Neural progenitor cell (in vitro differentiated cells): ENCODE measurements at places on chromosomes 13 and 19.

DNA sequence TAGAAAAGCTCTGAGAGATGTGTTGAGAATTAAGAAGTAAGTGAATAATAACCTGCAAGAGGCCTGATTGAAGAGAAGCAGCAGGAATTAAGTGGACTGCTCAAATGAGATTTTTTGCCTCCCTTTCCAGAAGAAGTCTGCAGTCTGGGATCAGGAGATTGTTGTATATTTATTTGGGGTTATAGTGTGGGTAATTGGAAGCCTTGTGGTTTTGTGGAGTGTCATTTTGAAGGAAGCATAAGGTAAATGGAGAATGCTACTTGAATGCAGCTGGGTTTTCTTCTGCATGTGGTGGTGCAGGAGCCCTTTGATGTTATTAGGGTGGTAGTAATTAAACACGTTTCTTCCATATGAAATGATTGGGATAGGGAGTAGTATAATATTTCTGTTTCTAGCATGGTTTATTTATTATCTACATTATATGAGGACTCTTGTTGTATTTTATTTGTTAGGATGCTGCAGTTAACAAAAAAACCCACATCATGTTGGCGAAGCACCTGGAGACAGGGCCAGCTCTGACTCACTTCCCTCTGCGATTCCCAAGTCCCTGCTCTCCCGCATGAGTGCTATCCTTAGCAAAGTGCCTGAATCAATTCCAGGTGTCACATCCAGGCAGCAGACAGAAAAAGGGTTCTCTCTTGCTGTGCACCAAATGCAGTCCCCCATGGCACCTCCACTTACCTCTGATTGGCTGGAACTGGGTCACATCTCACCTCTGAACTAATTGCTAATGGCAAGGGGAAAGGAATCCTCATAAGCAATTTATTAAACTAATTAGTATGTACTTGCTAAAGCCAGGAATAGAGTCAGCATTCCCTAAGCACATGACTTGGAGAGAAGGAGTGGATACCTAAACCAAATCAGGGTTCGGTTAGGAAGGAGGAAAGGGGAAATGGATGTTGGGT is 54.8 kb downstream of the DGKH start:
- DNase-seq = no peak

DNA sequence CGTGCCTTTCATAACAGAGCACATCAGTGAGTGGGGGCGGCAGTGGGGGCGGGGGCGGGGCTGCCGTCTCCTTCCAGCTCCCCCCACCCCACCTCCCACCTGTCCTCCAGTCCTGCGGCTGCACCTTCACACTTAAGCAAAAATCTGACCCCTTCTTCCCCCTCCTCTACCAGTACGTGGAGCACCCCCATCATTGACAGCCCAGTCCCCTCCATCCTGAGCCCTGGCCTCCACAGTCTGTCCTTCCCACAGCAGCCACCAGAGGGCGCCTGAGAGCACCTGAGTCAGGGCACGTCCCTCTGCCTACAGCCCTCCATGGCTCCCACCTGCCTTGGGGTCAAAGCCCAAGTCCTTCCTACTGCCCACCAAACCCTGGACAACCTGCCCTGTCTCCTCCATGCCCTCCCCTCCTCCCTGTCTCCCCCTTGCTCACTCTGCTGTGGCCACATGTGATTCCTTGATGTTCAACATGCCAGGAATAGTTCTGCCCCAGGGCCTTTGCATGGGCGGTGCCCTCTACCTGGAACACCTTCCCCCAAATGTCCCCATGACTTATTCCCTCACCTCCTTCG is 4.0 kb downstream of the EBI3 start:
- DNase-seq = peak; percentile 52

- peak; percentile 81 for DNase-seq
Measured at GRCh38 chr19:52492994-52493470, 34.4 kb upstream of the ZNF808 start.

DNA sequence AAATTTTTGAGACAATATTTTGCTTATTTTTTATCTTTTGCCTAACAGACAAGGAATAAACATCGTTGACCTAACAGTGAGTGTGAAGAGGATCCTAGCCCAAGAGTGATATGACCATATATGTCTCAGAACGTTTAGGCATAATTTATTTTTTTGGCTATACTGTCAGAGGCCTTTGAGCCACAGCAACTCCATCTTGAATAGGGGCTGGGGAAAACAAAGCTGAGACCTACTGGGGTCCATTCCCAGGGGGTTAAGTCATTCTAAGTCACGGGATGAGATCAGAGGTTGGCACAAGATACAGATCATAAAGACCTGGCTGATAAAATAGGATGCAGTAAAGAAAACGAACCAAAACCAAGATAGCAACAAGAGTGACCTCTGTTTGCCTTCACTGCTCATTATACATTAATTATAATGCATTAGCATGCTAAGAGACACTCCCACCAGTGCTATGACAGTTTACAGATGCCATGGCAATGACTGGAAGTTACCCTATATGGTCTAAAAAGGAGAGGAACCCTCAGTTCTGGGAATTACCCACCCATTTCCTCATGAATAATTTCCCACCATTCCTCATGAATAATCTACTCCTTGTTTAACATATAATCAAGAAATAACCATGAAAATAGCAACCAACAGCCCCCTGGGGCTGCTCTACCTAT is 510.9 kb upstream of the PCDH9 start:
- DNase-seq = no peak

- no peak for DNase-seq
Measured at GRCh38 chr13:112003396-112003795, 63.6 kb upstream of the SOX1 start.

DNA sequence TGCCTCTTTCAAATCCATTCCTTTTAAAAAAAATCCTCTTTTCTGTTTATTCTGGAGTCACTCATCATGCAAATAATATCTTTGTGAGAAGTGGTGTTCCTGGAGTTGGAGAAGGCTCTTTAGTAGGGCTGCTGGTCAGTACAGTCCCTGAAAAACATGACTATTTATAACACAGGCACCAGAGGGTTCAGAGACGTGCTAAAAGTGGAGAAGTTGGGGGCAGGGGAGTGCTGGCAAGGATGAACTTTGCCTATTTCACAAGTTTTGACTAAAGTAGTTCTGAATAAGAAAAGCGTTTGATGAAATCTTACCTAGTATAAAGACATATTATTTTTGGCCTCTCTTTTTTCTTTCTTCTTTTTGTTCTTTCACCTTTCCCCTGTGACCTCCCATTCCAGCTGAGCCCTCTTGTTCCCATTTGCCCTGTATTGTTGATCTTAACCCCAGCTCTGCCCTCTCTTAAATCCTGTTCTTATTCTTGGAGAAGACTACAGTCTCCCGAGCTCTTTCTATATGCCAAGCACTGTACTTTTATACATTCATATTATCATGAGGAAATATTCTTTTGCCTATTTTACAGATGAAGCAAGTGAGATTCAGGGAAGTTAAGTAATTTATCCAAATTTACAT is 129.1 kb downstream of the TM9SF2 start:
- DNase-seq = no peak

DNA sequence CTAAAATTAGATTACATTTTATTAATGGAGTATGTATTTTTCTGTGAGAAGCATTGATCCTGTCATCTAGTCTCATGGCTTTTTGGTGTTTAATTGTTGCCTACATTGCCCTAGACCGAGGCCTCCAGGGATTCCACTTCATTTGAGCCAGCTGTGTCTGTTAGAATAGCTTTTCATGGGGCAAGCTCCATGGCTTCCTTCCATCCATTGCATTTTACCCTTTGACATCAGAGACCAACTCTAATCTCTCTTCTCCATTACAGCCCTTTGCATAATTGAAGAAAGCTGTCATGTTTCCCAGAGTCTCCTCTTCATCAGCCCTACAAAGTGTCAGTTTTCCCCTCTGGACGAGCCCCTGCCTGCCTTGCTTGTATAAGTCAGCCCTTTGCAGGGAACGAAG is 70.6 kb downstream of the MTUS2 start:
- no peak for DNase-seq

DNA sequence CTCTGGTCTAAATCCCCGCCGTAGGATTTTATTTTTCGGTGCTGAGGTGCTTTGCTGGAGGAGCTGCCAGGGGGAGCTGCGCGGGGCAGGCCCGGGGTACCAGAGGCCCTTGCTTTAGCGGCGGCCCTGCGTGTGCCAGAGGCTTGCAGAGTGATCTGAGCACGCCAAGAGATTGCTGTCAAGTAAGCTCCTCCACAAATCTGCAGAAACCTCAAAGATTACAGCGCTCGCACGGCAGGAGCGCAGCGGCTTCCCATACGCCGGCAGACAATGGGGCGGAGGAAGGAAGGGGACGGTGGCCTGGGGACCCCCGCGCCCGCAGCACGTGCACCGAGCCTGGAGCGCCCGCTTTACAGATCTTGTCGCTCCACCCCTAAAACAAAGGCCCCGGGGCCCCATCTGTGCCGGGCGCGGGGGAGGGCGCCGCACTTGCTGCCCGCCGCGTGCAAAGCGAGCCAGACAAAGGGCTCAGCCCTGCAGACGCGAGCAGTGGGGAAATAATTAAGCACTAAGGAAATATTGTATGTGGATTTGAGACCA is 9.1 kb upstream of the C19orf12 start:
- peak; percentile 71 for DNase-seq

- no peak for DNase-seq
Measured at GRCh38 chr19:14507704-14508542, 10.3 kb downstream of the DNAJB1 start.

DNA sequence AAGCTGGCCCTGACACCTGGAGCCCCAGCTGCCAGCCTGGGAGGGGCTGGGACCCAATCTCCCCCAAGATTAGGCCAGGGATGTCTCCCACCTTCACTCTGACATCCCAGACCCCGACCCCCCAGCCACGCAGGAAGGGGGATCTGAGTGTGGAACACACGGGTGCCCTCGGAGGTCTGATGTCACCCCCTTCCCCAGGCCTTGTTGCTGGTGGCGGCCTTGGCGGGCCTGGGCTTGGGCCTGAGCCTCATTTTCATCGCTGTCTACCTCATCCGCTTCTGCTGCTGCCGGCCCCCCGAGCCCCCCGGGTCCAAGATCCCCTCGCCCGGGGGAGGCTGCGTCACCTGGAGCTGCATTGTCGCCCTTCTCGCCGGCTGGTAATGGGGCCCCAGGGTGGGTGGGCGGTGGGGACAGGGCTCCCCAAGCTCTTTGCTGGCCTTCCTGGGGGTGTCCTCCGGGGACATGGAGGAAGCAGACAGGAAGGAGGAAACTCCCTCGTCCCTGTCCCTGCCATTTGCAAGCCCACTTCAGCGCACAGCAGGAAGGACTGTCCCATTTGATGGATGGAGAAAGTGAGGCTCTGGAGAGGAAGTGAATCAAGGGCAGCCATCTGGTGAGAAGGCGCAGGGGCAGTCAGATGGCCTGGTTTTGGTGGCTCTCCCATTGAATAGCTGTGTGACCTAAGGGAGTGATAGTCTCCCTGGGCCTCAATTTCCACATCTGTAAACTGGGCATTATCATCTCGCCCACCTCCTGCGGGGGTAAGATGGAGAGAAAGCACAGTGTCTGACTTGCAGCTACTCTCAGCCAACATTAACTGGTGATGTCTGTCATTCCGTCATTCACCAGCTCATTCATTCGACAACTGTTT is 3.9 kb downstream of the TTYH1 start:
- DNase-seq = no peak

DNA sequence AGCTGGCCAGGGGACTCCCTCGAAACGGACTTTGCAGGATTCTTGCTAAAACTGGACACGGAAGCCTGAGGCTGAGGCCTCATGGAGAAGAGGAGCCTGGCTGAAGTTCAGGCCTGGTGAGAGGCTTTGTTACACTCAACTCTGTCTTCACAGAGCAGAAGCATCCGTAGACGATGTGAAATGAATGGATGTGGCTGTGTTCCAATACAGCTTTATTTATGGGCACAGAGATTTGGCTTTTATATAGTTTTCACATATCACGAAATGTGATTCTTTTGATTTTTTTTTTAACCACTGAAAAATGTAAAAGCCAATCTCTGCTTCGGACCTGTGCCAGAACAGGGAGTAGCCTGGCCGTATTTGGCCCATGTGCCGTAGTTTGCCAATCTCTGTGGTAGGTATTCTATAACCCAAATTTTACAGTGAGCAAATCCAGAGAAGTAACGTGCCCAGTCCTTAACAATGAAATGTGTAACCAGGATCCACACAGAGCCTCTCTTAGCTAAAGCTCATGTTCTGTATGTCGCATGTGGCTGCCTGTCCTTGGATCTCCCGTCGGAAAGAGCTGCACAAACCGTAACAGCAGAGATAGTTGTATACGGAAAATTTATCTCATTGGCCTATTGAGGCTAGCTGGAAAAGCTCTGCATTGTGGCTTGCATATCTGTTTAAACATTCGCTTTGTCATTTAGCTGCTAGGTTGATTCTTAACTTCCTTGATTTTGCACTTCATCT is 171.6 kb upstream of the RNF113B start:
- DNase-seq = no peak

GRCh38 chr13:92379371-92379770 is 847.2 kb upstream of the GPC6 start:
- no peak for DNase-seq

DNA sequence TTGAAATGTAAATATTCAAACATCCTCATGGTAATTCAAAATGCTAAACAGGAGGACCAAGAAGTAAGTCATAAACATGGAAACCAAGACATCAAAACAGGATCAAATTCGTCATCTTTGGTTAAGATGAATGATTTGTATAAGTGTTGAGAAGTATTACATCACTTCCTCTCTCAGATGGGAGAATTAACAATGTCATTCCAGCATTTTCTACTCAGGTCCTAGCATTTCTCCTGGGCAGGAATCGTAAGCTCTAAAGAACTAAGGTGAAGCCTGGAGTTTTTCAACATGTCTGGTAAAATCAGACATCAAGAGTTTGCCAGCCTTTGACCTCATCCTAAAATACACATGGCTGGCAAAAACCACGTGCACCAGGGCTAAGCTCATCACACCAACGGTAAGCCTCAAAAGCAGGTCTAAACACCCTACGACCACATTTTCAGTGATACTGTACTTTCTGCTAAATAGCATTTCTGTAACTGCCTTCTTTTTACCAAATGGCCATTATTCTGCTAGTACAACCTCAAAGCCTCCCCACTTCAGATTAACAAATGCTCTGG is 24.8 kb downstream of the RANBP3 start:
- no peak for DNase-seq

DNA sequence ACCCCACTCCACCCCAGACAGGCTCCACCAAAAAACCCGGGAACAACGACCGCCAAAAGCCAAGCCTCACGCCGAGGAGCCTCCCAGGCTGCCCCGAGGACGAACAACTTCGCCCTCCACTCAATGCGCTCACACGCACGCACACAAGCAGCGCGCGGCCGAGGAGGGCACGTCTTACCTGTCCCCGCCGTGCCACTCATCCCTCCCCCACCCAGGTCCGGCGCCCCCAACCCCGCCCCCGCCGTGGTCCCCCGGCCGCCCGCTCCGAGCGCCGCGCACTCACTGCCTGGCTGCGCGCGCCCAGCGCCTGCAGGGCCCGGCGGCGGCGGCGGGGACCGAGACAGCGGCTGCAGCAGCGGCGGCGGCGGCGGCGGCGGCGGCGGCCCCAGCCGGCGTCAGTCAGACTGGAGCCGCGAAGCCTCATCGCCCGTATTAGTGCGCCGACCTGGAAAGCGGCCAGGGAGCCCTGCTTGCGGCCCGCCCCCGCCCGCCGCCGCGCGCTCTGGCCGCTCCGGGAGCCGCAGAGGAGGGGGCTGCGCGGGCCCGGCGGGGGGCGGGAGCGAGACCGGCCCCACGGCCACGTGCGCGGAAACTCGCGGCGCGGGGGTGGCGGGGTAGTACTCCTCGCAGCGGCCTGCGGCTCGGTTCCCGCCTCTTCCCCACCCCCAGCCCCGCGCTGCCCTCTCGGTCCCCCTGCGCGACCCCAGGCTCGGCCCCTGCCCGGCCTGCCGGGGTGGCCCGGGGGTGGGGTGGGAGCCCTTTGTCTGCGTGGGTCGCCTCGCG is at the start of gene SMAD9:
SMAD9 (minus strand) TSS at position 406 of the 783 bp plus-strand sequence. CDS start 40,549 bp downstream, outside the sequence.
- peak; percentile 91 for DNase-seq

GRCh38 chr13:66210677-66211076 is 1019.5 kb downstream of the PCDH9 start:
- no peak for DNase-seq

GRCh38 chr13:110576736-110577476 is 15.4 kb upstream of the RAB20 start:
- DNase-seq = no peak
